H7 (cell line): ENCODE measurements at places on chromosomes 2 and 18. TPM values are rescaled to one million over a fixed set of nuclear protein-coding genes. Genes with fewer than 3 reads are reported as not detected.

DNA sequence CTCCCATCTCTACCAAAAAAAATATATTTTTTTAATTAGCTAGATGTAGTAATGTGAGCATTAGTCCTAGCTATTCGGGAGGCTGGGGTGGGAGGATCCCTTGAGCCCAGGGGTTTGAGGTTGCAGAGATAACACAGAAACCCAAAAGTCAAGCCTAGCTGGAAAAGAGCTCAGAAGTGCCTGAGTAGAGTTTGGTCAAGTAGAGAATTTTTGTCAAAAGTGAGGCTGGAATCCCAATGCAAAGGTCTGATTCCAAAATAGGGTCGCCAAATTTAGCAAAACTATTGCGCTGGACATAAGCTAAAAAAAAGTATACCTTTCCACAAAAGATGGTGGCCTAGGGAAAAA is 15.5 kb upstream of the MSH6 start:
- DNase-seq: no peak

- DNase-seq: no peak
Measured at GRCh38 chr2:180191432-180192124, 184.5 kb upstream of the CWC22 start.

GRCh38 chr18:11859903-11860407 is 8.7 kb downstream of the CHMP1B start:
- DNase-seq: no peak

DNA sequence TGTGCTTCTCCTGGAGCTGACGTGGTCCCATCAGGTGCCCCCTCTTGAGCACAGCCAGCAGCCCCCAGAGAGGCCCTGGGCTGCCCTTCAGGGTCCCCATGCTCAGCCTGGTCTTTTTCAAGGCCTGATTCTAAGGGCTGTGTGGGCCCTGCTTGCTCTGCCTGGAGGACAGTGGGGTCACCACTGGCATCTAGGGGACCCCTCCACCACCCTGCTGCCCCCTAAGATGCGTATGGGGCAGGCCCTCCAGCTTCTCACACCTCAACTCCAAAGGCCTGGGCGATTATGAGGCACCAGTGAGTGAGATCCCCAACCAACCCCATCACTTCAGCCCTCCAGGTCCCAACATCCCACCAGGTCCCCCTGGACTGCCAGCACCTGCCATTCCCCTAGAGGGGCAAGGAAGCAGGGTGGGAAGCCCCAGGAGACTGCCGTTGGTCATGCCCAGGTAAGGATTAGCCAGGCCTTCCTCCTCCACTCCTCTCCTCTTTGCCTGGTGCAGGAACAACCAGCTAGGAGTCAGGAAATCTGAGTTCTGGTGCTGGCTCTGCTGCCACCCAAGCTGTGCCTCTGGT is 114.4 kb downstream of the SMAD7 start:
- DNase-seq: no peak

Gene ALPI
- total RNA-seq: 0.10 TPM in 1 of 2 replicates, not detected in the other

- DNase-seq: no peak
Measured at GRCh38 chr2:157246765-157247407, 10.6 kb upstream of the GALNT5 start.

Gene SALL3
- total RNA-seq: 60.0 and 96.6 TPM in 2 replicates

DNA sequence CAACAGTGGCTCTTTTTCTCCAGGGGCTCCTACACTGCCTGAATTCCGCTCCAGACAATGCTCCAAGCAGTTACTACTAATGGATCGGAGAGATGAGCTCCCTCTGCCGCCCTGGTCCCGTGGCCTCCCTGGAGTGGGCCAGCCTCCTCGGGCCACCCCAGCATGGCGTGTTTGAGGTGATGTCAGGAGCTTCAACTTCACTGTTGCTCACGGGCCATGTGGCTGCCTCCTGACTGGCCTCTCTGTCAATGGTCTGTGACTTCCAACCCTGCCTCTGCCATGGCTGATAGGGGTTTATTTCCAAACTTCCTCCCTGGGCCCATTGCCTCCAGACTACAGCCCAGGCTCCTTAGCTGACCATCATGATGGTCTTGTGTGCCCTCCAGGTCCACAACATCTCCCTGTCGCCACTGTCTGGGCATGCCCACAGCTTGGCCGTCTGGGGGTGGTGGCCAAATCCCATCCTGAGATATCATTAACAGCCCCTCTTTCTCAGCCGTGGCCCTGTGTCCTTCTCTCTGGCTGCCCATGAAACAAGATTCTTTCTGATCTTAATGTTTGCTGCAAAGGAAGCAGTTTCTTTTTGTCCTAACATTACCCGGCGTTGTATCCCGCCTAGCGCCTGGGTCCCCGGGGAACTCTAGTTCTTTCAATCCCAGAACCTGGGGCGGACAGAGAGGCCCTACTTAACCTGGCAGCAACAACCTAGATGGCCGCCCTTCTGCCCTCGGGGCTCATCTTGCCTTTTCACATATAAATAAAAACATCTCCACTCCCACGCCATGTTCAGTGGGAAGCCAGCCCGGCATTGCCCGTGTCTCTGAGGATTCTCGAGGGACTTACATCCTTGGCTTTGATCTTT is 38.1 kb downstream of the ATOH8 start:
- DNase-seq: peak; percentile 38

Gene UGT1A4
- 0.07 TPM in 1 of 2 replicates, not detected in the other for total RNA-seq

Gene IL36G
- total RNA-seq: 0.37 TPM in 1 of 2 replicates, not detected in the other

GRCh38 chr18:8868779-8869415 is 163.5 kb downstream of the MTCL1 start:
- no peak for DNase-seq
